ENCODE measurements at places on chromosomes 1 and 21.

GRCh38 chr1:236064674-236065508 lies at the start of gene NID1:
TSS of gene NID1 (minus strand) at chr1:236065090. CDS start at chr1:236065079, 11 bp downstream.
- DNase-seq: no peak

DNA sequence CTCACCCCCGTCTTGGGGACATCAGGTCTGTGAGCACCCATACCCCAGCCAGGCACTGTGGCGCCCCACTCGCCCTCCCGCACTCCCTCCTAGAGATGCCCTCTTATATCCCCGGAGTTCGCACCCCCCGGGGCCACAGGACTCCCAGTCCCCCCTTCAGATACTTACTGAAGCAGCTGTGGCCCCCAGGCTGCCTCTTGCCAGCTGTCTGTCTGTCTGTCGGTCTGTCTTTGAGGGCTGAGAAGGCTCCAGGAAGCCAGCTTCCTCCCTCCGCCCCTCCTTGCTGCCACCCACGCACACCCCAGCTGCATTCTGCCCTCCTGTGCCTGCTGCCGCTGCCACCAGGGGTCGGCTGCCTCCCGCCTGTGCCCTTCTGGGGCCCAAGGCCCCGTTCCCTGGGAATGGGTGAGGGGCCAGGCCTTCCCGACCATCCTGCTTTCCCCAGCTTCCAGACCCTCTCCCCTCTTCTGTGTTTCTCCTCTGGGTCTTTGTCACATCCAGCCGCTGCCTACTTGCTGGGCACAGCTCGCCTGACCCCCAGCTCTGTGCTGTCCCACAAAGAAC lies at the start of gene PTPN7:
Gene PTPN7, minus strand, starts transcription at position 226 of the 564 bp plus-strand sequence. CDS start 1,200 bp downstream, outside the sequence.
- no peak for DNase-seq

GRCh38 chr1:85494074-85494903 lies 29.3 kb upstream of the DDAH1 start:
- no peak for DNase-seq

DNA sequence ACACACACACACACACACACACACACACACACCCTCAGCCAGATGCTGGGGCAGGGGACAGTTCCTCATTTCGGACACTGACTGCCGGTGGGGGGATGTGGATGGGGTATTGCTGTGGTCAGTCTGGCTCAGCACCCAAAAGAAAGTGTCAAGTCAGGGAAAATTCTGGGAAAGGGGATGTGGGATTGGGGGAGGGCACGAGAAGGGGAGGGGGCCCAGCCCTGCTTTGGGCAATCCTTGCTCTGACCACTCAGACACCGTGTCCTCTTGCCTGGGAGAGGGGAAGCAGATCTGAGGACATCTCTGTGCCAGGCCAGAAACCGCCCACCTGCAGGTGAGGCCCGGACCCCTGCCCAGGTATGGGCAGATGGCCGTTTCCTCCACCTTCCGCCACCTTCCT lies at the start of gene C1QC:
Gene C1QC, plus strand, starts transcription at position 253 of the 400 bp plus-strand sequence. CDS start 391 bp downstream, outside the sequence.
- DNase-seq: no peak

GRCh38 chr1:209435654-209436566 lies 147.6 kb upstream of the CAMK1G start:
- no peak for DNase-seq

DNA sequence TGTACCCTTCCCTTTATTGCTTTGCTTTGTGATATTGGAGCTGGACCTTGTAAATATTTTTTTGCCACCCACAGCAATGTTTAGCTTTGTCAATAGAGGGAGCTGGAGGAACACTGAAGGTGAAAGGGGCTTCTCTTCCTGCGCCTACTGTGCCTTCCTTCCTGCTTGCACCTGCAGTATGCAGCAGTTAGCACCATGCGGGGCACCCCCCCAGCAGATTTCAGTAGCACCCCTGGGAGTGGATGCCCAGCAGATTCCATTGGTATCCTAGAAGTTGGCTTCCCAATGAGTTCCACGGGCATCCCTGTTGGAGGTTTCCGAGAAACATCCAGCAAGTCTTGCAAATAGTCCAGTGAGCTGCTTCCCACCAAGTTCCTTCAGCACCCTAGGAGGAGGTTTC lies 25.6 kb downstream of the S100A10 start:
- no peak for DNase-seq

DNA sequence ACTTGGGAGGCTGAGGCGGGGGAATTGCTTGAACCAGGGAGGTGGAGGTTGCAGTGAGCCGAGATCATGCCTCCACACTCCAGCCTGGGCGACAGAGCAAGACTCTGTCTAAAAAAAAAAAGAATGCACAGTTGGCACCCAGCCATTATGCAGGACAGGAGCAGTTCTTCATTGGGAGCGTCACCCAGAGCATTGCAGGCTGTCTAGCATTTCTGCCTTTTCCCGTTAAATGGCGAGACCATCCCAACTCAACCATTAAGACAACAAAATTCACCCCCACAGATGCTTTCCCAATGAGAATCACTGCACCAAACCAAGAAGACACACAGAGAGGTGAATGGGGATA lies 105.8 kb downstream of the EDEM3 start:
- no peak for DNase-seq

DNA sequence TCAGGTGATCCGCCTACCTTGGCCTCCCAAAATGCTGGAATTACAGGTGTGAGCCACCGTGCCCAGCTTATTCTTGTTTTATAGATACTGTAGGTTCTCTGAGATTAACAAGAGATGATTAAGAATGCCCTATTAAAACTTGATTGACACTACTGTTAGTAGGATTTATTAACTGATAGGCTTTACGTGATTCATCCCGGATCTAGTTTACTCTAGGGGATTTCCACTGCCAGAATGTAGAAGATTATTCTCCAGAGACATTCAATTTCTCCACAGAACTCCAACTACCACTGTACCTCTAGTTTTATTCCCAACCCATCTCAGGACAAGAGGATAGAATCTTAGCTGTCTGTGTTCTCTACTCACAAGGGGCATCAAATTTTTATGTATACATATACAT lies 26.3 kb upstream of the RBM34 start:
- DNase-seq: no peak

GRCh38 chr21:45541221-45542039 lies 810 bp downstream of the SLC19A1 start:
- DNase-seq: no peak

- no peak for DNase-seq
Measured at GRCh38 chr1:66919828-66920227, 4.8 kb downstream of the DNAI4 start.

GRCh38 chr1:27605796-27606707 lies 2.1 kb upstream of the AHDC1 start:
- DNase-seq: no peak

GRCh38 chr1:4624801-4625200 lies 29.6 kb upstream of the AJAP1 start:
- DNase-seq: no peak

DNA sequence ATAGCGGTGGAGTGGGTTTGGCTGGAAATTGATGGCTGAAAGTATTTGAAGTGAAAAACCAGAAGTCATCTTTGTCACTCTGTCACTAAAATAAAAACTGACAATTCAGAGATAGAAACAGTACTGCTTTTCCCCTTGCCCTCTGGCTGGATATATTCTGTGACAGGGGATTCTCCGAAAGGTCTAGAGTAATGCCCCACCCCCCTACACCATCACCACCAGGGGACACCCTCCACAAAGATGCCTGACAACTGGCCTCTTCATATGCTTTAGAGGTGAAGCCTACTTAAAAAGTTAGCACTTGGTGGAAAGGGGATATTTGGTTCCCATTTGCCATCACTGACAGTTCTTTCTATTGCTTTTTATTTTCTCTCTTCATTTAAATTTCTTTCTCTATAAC lies 73.5 kb downstream of the SGIP1 start:
- DNase-seq: no peak

DNA sequence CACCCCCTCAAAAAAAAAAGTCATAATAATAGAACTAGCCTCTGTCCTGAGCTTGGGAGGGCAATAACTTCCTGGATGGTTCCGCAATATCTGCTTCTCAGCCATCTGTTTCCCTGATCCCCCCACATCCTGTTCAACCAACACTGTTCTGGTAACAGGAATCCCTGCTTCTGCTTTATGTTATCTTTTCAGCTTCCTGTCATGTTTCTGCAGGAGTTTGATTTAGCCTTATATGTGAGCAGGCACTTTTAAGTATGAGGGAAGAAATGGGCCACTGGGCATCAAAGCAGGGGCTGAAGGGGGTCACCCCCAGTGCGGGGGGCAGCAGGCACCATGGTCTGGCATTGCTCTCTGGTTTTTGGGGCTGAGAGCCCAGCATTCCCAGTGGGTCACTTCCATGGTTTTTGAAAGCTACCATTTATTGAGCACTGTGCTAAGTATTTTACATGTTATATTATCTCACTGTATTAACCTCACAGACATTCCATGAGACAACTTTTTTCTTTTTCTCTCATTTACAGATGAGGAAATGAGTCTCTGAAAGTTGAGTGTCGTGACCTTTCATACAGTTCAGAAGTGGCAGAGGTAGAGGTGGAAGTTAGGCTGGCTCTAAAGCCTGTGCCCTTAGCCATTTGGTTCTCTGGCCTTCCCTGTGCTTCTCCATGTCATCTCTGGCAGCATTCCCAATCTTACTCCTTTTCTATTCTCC lies 61.9 kb downstream of the DNTTIP2 start:
- DNase-seq: no peak

- no peak for DNase-seq
Measured at GRCh38 chr21:42685036-42685435, 31.6 kb downstream of the PDE9A start.

DNA sequence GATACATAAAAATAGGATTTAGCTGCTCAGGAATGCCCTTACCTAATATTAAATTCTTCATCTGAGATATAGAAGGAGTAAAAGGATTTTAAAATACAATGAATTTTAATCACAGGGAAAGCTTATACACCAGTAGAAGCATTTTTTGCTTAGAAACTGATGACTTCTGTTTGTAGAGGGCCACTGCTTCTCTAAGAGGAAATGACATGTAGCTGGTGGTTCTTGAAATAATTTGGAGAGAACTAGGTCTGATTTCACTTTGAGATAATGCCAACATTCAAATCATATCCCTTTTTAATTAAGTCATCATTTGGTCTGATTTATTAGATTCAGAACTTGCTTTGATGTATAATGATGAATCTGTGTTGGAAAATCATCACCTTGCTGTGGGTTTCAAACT lies 166.6 kb upstream of the SGIP1 start:
- no peak for DNase-seq

DNA sequence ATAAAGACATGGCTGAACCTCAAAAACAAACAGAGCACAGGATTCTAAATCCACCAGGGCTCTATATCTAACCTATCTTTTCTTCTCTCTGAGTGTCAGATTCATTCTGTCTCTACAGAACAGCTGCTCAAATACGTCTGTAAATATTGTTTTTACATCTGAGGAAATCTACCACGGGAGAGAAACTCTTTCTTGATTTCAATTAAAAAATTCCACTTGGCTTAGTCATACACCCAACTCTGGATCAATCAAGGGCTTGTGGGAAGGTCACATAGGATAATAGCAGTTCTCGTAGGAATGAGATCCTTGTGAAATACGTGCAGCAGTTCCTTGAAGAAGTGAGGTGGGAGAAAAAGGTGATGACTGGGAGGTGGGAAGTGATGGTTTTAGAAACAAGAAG lies 1355.7 kb upstream of the ADGRL2 start:
- no peak for DNase-seq

- DNase-seq: no peak
Measured at GRCh38 chr1:236502579-236502971, 21.2 kb upstream of the LGALS8 start.

- DNase-seq: no peak
Measured at GRCh38 chr1:176073524-176074157, 133.4 kb downstream of the COP1 start.

GRCh38 chr1:192524223-192524622 lies 51.4 kb upstream of the RGS1 start:
- no peak for DNase-seq

DNA sequence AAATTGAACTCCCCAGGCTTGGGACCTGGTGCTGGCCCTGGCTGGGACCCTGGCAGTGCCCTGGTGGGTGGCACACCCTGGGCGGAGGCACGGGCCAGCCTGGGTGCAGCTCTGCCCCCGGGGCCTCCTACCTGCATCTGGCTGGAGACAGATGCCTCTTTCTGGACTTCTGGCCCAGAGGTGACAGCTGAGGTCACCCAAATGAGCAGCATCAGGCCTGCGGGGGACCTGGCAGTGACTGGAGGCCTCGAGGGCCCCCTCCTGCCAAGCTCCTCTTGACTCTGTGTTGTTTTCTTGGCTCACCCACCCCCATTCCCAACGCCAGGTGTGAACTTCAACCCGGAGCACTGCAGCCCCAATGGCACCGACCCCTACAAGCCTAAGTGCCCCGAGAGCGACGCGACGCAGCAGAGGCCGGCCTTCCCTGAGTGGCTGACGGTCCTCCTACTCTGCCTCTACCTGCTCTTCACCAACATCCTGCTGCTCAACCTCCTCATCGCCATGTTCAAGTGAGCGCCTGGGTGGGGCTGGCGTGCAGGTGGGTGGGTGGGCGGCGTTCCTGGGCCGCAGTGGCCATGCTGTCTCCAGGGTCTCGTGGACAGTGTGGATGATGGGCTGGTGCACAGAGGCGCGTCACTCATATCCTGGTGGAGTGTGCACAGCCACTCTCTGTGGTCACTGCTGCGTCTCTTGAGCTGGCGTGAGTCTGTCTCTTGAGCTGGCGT lies 41.6 kb upstream of the LRRC3 start:
- no peak for DNase-seq

DNA sequence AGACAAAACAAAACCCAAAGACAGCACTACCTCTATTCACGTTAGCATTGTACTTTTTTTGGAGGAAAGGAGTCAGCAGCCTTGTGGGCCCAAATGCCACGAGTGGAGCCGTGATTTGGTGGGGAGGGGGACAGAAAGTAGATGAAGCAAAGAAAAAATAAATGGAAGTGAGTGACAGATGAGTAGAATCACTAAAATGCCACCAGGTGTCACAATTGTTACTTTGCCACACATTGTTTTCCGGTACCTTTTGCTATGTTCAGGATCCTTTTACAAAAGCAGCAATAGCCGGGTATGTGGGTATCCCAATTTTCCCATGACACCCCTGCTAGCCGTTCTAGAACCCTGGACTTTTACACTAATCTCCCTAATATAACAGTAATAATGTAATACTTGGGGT lies 85.0 kb upstream of the AK4 start:
- DNase-seq: no peak

GRCh38 chr1:31675756-31676155 lies 28.1 kb downstream of the COL16A1 start:
- DNase-seq: no peak

DNA sequence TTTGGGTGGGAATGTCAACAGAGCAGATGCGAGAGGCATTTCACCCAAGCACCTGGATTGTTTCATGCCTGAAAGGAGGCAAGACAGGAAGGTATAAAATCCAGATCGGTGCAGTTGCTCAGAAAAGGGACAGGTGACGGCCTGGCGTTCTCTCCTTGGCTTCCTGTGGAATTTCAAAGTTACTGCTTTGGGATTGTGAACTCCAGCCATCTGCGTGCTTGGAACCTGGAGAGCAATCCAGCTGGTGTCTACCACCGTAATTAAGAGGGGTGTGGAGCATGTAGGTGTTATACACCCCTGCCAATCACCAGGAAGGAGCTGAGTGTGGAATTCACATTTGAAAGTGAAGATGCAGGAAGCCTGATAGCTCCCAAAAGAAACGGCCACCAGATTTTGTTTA lies 286.1 kb downstream of the KIF26B start:
- DNase-seq: no peak
